ENCODE measurements at places on chromosomes 3 and 15.

DNA sequence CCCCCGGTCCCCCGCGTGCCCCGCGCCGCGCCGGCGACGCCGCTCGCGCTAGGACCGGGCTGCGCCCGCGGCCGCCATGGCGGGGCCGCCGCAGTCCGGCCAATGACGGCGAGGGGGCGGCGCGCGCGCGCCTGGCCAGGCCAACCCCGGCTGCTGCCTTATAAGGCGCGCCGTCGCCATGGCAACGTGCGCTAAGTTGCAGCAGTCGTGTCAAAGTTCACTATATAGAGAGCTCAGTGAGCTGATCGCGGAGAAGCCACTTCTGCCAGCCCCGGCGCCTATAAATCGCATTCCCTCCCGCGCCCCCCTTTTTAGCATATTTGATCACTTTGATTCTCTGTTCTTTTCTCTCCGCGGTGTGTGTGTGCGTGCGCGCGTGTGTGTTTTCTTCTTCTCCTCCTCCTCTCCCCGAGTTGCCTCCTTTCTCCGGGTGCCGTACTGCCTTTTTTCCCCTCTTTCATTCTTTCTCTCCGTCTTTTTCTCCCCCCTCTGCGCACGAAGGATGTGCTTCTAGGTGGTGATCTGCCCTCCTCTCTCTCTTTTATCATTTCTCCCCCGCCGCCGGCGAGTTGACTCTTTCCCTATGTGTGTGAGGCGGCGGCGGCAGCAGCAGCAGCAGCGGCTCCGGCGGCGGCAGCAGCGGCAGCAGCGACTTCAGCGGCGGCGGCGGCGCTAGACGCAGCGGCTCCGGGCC lies at the start of gene NR2F2:
NR2F2 (plus strand) TSS at position 251 of the 694 bp plus-strand sequence. CDS start 1,406 bp downstream, outside the sequence.
- DNase-seq = peak; percentile 93

GRCh38 chr3:119380697-119381096 lies 82.7 kb downstream of the TMEM39A start:
- no peak for DNase-seq

GRCh38 chr15:36415643-36416042 lies 163.8 kb upstream of the CDIN1 start:
- no peak for DNase-seq

DNA sequence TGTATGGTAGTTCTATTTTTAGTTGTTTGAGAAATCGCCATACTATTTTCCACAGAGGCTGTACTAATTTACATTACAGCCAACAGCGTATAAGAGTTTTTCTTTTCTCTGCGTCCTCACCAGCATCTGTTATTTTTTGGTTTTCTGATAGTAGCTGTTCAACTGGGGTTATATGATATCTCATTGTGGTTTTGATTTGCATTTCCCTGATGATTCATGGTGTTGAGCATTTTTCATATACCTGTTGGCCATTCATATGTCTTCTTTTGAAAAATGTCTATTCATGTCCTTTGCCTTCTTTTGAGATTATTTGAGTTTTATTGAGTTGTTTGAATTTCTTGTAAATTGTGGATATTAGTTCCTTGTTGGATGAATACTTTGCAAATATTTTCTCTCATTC lies 114.6 kb downstream of the LRRK1 start:
- DNase-seq = no peak

GRCh38 chr15:99511866-99512661 lies 53.7 kb upstream of the MEF2A start:
- DNase-seq = no peak

DNA sequence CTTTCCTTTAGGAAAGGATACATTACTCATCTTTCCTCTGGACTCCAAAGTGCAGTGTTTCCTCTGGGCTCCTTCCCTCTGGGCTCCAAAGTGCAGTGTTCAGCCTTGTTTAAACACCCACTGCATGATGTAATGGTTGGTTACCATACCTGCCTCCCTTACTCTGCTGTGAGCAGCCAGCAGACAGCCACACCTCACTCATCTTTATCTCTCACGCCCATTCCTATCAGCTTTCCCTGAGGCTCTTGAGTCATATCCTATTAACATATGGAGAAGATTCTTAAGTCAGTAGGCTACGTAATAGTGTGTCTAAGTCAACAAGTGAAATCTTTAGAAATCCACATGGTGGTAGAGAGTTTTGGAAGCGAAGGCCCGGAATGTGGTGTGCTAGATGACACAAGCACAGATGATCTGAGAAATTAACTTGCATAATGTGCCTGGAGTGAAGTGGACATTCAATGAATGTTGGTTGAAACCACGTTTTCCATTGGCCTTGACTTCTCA lies 97.2 kb upstream of the CTNNB1 start:
- peak; percentile 43 for DNase-seq

DNA sequence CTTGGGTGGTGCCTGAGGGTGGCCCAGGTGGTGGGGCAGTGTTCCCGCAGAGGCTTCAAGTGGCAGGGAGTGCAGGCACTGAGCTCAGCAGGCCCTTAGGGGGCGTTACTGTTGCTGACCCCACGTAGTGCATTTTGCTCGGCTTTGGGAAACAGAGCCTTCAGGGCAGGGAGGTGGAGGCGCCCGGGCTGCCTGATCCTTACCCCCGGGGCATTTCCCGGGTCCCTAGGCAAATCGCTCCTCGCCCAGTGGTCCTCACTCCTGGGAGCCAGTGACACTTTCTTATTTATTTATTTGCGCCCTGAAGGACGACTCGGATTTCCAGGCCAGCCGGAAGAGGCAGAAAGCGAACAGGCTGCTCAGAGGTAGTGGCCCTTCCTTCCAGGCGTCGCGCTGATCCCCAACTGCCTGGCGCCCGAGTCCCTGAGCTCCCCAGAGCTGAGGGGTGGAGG lies 10.1 kb upstream of the FOXB1 start:
- DNase-seq = no peak
